ENCODE measurements at places on chromosomes 6 and 20.

GRCh38 chr6:39855356-39855995, 63.3 kb downstream of the DAAM2 start:
- DNase-seq = no peak

GRCh38 chr6:131431718-131432117, 141.3 kb upstream of the ARG1 start:
- no peak for DNase-seq

DNA sequence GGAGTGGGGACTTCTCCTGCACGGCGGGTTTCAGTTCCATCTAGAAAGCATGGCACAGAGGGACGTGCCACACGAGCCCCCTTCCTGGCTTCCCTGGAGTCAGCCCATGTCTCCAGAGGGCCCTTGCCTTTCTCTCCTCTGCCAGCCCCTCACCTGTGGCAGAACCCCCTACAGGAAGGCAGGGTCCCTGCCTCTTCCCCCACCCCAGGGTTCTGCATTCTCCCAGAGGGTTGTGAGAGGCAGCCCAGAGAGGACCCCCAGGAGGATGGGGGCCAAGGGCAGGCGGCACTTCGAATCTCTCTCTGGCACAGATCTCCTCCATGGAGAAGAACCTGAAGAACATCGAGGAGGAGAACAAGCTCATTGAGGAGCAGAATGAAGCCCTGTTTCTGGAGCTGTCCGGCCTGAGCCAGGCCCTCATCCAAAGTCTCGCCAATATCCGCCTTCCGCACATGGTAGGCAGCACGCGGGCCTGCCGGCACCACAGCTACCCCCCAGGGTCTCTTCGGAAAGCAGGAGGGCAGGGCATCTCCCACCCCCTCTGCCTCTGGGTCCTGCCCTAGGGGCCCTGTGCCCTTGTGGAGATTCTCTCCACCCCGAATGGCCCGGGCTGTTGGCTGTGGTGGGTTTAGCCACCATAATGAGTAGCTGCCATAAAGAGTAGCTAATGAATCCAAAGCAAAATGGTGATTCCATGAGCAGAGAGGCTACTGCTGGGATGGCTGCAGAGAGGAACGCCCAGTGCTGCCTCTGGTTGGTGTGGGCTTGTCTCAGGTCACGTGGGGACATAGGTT, 15.9 kb upstream of the PCMTD2 start:
- no peak for DNase-seq

- DNase-seq = no peak
Measured at GRCh38 chr6:106547601-106548453, 81.5 kb downstream of the RTN4IP1 start.

GRCh38 chr6:169896826-169897456, 145.5 kb downstream of the ERMARD start:
- DNase-seq = no peak

GRCh38 chr6:35782424-35782823, 1.6 kb downstream of the CLPSL1 start:
- no peak for DNase-seq

DNA sequence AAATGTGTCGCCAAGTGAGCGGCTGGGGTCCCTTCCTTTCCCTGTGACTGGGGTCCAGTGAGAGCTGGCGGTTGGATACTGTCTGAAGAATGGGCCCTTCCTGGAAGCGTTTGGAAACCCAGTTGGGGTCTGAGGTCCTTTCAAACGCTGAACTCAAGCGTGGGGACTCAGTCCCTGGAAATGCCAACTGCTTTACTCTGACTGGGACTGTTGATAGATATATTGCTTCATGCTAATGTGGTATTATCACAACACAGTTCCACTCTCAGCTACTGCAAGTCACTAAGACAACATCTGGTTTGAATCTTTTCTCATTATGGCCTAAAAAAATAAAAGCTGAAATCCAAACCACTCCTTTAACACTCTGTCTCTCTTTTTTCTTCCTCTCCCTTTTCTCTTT, 23.7 kb upstream of the PSMF1 start:
- no peak for DNase-seq

- DNase-seq = no peak
Measured at GRCh38 chr6:25590986-25591385, 61.0 kb upstream of the SCGN start.

All from ELR (cell line).